ENCODE measurements at places on chromosomes 2 and 18.

DNA sequence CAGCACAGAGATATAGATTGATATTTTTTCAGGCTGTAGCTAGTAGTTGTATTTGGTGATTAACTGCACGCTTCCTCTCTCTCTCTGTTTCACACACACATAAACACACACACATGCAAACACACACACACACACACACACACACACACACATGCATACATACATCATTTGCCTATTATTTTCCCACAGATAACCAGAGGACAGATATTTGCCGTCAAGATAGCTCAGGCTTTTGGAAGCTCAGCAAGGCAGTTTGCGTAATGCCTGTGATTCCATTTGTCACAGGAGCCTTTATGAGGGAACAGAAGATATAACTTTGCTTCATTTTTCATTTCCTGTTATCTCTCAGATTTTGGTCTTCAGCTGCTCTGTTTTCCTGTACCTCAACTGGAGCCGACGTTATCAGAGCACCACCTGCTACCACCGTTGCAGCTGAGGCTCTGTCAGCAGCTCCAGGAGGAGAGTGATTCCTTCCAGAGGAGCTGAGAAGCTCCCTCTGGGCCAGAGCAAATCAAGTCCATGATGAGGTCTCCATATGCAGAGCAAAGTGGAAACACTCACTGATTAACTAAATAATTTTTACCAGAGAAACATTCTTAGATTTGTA is 341.9 kb upstream of the PIK3C3 start:
- DNase-seq = no peak

DNA sequence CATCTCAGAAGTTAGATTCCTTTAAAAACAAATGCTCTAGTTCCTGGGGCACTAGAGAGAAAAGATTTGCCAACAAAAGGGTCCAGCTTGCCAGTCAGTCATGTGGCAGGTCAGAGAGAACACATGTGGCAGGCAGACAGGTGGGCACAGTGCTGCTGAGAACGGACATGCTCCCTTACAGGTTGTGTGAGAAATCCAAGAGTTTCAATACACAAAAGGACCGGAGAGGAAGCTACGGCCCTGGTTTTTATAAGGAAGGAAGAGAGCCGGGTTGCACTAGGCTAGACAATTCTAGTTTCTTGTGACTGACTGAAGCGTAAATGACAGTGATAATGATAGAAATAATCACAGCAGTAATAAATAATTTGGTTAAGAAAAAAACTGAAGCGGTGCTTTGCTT is 18.3 kb downstream of the CDC42EP3 start:
- DNase-seq = no peak

DNA sequence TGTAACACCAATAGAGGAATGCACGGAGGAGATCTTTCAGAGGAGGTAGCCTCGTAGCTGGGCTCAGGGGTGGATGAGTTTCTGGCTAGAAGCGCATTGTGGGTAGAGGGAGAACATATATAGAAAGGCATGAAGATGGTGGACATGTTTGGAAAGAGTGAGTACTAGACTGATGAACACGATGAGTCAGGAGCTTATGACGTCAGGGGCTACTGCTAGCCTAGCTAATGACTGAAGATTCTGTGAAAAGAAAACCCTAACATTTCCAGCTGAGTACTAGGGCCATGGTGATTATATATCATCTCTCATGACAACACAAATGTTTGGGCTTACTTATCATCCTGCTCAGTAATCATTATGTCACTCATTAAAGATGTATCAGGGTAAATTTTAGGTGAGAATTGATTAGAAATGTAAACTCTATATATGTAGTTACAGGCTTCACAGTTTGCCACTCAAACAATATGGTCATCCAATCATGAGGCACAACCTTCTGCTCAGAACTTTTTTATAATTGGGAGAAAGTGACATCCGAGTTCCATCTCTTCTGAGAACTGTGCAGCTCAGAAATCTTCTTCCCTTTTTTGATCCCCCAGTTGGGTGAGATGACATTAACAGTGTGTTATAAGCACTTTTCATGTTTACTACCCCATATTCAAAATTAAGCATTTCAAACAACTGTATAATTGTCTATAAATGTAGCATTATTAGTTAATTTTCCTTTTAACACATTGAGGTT is 22.2 kb upstream of the IL1RN start:
- peak; percentile 73 for DNase-seq

- DNase-seq = no peak
Observed at GRCh38 chr18:46519870-46520269, 137.2 kb downstream of the LOXHD1 start.

GRCh38 chr18:28786926-28787325 is 610.0 kb upstream of the CDH2 start:
- DNase-seq = no peak

Measured in epithelial cell of esophagus (primary cell).